EL (cell line): ENCODE measurements at places on chromosomes 1 and 21.

DNA sequence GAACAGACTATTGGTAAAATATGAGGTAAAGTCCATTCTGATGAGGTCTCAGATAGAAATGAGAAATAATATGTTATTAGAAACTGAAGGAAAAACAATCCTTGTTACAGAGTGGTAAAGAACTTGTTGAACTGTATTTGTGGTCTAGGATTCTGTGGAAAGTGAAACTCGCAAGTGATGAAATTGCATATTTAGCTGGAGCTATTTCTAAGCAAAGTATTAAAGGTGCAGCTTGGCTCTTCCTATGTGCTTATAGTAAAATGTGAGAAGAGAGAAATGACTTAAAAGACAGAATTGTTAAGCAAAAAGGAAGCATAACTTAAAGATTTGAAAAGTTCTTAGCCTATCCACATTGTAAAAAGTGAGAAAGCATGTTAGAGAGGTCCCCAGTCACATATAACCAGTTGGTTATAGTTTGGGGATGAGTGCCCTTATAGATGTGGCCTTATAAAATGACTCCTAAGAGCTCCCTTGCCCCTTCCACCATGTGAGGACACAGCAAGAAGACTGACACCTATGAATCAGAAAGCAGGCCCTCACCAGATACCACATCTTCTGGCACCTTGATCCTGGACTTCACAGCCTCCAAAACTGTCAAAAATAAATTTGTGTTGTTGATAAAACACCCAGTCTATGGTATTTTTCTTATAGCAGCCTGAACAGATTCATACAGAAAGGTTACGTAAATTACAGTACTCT lies 24.8 kb downstream of the PHTF1 start:
- DNase-seq = no peak

DNA sequence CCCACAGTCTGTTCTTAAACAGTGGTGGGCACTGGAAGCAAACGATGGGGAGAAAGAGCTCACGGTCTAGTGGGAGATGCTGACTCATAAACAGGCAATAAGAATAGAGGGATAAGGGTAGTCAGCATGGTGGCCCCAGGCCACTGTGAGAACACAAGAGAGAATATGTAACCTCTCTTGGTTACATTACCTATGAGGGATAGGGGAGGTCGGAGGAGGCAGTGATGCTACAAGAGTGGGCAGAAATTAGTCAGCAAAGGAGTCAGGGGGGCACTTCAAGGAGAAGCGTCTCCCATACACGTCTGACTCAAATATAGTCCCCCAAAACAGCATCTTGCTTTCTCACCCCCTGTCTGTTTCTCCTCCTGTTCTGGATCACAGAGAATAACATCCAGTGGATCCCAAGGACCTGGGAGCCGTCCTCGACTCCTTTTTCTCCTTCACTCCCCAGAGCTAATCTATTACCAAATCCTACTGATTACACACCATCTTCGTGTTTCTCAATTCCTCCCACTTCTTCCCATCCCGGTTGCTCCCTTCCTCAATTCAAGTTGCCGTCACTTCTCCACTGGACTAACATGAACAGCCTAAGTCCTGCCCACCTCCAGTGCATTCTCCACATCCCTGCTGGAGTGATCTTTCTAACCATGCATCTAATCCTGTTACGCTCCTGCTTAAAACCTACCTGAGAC lies 2.1 kb downstream of the SLAMF8 start:
- no peak for DNase-seq

GRCh38 chr21:25790122-25790877 lies 55.5 kb downstream of the GABPA start:
- peak; percentile 36 for DNase-seq

- peak; percentile 6 for DNase-seq
Measured at GRCh38 chr1:105427543-105427942, 1628.9 kb upstream of the PRMT6 start.

DNA sequence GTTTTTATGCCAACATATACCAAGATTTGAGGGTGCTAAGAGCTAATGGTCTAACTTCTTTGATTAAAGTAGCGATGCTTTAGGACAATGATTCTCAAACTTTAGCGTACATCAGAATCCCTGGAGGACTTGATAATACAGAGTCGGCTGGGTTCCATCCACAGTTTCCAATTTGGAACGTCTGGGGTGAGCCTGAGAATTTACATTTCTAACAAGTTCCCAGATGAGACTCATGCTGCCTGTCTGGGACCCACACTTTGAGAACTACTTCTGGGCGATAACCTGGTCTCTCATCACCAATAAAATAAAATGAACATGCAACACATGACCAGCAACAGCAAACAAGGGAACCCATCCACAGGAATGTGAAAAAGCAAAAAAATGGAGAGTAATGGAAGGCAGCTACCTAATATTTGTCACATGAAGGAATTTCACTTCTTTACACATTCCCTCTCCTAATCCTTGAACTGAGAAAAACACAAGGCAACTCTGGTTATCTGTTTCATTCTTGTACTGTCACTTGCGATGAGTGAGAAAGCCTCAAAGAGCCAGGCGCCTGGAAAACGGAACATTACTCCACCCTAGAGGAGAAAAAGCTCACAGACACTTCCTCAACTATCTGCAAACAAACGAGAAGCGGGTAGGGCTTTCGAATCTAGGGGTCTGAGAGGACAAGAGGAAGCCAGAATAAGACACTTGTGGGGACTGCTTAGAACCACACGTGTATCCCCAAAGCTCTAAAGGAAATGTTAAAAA lies 14.0 kb downstream of the HSF2BP start:
- peak; percentile 78 for DNase-seq

DNA sequence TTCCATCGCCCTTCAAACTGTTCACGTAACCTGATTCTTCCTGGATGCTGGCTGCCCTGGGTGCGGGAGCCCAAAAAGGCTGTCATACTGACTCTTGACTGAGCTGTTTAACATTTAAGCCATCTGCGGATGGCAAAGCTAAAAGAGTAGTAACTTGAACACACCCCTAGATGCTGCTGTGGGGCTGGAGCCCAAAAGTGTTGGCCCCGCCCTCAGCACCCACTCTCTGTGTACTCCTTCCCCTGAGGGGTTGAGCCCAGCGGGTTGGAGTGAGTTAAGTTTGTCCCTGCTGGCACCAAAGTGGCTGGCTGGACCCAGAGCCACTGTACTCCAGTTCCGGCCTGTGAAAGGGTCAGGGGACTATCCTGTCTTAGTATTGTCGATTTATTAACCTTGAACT lies 640.6 kb downstream of the PTPRU start:
- no peak for DNase-seq

- DNase-seq = no peak
Measured at GRCh38 chr21:46425571-46425970, 33.1 kb upstream of the DIP2A start.

DNA sequence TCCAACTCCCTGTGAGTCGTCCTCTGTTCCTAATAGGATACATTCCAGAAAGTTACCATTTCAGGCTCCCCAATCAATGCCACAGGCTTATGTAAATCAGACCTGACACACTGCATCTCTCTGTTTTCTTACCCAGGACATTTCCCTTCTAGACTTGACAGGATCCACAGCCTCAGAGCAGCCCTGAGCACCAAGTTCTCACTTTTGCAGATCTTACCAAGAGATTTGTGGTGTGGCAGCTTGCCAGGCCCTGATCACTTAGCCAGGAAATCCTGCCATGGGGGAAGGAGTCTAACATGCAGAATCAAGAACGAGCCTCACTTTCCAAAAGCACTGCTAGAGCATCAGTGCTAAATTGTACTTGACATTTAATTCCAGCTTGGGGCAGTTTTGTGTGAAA lies 202.9 kb downstream of the TBX15 start:
- peak; percentile 16 for DNase-seq

- DNase-seq = no peak
Measured at GRCh38 chr1:55774446-55774845, 559.3 kb upstream of the USP24 start.

- DNase-seq = no peak
Measured at GRCh38 chr1:162994921-162995320, 74.2 kb upstream of the RGS4 start.

DNA sequence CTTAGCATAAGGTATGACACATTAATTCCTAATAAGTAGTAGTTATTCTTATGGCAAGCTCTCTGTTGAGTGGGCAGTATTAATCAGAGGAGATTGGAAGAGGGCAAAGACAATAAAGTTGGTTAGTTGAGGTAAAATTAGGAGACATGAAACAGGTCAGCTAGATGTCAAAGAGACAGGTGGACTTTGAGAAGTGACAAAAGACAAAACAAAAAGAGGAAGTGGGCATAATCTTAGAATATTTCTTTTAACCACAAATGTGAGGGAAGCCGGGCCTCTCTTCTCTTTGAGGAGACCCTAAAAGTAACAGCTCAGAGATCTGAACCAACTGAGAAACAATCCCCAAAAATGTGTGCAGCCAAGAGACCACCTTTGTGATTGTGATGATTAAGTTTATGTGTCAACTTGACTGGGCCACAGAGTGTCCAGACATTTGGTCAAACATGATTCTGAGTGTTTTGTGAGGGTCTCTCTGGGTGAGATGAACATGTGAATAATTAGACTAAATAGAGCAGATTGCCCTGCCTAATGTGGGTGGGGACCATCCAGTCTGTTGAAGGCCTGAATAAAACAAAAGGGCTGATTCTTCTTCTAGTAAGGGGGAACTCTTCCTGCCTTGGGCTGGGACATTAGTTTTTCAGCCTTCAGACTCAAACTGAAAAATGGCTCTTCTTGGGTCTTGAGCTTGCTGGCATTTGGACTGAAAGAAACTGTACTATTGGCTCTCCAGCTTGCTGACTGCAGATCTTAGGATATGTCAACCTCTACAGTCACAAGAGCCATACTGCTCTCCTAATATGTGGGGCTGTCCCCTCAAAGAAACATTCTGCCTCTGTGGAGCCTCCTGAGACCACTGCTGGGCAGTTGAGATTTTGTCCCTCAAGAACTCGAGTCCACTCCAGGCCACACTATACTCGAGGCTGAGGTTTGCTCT lies 40.0 kb downstream of the FCRL5 start:
- no peak for DNase-seq

- peak; percentile 44 for DNase-seq
Measured at GRCh38 chr1:151371370-151372057, 991 bp downstream of the SELENBP1 start.

DNA sequence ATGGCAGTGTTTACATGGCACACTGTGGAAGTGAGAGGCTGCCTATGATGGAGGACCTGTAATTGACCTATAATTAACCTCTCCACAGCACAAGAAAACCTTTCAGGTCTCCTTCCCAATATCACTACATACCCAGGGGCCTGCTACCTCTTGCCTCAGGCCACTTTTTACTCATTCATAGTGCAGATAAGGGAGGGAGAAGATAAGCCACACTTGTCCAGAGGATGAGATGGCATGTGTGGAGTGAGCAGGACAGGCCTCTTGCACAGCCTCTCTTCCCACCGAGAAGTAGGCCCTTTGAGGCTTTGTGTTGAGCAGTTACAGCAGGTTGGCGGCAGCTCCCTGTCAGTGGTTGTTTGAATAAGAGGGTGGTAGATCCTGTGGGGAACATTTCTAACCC lies 31.1 kb upstream of the IKBKE start:
- DNase-seq = no peak

DNA sequence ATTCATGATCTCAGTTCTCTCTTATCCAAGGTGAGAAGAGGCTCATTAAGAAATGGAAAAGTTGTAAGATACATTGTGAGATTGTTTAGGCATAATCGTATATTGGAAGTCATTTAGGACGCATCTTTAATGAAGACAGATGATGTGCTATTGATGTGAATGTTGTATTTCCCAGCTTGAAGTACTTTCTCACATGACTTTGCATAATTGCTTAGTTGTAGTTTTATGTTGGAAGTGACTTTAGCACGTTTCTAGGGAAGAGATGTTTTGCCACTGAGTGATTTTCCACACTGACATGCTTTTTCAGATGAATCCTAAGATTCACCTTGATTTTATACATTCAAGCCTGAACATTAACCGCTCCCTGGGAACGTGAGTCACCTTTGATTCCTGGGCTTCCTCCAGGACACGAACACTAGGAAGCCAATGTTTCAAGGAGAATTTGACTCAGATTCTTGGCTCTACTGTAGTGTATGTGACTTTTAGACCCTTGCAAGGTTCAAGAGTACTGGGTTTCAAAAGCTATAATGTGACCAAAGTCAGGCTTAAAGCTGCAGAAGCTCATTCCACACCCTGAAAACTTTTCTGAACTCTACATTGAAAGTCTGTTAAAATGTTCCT lies 27.9 kb downstream of the ANGEL2 start:
- DNase-seq = peak; percentile 34

DNA sequence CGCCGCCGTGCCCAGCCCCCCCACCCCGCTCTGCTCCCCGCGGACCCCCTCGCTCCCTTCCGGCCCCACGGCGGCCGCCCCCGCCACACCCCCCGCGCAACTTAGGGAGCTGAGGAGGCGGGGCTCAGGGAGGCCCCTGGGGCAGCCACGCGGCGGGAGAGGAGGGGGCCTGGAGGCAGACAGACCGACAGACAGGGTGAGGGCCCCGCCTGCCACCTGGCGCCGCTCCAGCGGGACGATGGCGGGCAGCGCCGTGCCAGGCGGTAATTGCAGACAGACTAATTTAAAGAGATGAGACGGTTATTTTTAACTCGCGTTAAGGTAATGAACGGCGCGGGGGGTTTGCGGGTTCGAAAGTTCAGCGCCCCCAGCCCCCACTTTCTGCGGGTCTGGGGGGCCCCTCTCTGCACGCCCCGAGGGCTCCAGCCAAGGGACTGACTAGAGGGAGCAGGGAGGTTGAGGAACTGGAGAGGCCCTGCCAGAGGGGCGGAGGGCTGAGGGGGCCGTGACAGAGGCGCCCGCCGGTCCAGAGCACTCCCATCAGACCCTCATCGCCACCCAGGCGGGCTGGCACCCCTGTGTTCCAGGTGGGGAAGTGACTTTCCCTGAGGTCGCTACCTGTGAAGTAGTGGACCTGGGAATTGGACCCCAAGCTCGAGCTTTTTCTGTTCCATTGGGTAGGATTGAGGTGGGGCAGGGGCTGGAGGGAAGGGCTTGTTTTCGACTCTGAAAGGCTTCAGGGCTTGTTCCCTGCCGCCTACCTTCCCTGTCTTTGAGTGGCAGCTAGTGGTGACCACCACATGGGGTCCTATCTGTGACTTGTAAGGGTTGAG lies 5.4 kb downstream of the FOXO6 start:
- no peak for DNase-seq

DNA sequence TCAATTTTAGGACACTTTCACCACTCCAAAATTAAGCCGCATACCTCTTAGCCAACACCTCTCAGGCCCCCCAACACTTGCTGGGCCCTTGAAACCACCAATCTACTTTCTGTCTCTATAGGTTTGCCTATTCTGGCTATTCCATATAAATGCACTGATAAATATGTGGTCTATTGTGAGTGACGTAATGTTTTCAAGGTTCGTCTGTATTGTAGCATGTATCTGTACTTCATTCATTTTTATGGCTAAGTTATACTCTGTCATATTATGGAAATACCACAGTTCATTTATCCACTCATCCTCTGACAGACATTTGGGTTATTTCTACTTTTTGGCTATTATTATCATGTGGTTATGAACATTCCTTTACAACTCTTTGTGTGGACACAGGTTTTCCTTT lies 359.9 kb upstream of the ST6GALNAC5 start:
- no peak for DNase-seq

- no peak for DNase-seq
Measured at GRCh38 chr1:173365341-173365740, 111.8 kb upstream of the PRDX6 start.

GRCh38 chr1:3673381-3674099 lies 21.2 kb downstream of the TP73 start:
- DNase-seq = no peak
